CD14-positive monocyte (primary cell): ENCODE measurements at places on chromosomes 1 and 21. TPM values are rescaled to one million over a fixed set of nuclear protein-coding genes. Genes with fewer than 3 reads are reported as not detected.
A peak's percentile ranks its signal among the peaks of the same experiment; 100 is the strongest.

DNA sequence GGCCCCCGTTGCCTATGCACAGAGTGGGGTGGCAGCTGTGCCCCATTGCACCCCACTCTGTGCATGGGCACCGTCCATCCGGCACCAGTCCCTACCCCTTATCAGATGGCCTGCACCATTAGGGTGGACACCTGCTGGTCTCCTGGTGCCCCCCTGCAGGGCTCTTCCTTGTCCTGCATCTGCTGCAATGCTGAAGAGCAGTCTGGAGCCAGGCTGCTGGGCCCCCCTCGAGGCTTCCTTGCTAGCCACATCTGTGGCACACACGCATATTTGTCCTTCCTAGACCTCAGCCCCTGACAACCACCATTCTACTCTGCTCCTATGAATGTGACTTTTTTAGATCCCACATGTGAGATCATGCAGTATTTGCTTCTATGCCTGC is 56.4 kb downstream of the COL18A1 start:
- DNase-seq, result no peak

The FYB2 gene
- polyA plus RNA-seq, result not detected

The EGLN1 gene
- polyA plus RNA-seq, result 7.0 and 12.9 TPM in 2 replicates

DNA sequence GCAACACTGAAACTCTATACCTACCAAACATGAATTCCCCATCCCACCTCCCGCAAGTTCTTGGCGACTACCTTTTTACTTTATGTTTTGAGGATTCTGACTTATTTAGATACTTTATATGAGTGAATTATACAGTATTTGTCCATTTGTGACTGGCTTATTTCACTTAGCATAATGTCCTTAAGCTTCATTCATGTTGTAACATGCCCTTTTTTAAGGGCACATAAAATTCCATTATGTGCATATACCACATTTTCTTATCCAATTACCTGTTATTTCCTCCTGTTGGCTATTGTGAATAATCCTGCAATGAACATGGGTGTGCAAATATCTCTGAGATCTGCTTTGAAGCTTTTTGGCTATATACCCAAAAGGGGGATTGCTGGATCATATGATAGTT is 22.0 kb upstream of the CHIT1 start:
- DNase-seq, result no peak

- no peak for DNase-seq
These were observed 6.0 kb downstream of the TNFRSF14 start for GRCh38 chr1:2561898-2562895.

The C1orf53 gene
- polyA plus RNA-seq, result 5.6 TPM

The CELA2A gene
- not detected for polyA plus RNA-seq

The C1orf87 gene
- polyA plus RNA-seq, result not detected

The TUFT1 gene
- polyA plus RNA-seq, result 1.5 TPM

DNA sequence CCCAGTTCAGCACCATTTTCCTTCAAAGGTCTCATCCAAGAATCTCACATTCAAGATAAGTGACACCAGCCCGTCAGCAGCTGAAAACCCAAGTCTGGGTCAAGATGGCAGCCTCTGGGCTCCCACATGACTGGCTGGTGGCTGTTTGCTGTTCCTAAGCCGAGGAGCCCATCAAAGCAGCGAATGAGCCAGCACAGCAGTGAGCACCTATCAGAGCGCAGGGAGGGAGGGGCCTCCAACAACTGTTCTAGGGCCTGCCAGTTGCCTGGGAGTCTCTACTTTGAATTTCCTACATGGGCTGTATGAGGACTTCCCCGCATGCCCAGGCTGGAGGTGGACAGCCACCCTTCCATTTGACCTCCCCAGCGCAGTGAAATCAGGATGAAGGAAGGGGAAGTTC is 102.7 kb downstream of the ADARB1 start:
- DNase-seq, result no peak

DNA sequence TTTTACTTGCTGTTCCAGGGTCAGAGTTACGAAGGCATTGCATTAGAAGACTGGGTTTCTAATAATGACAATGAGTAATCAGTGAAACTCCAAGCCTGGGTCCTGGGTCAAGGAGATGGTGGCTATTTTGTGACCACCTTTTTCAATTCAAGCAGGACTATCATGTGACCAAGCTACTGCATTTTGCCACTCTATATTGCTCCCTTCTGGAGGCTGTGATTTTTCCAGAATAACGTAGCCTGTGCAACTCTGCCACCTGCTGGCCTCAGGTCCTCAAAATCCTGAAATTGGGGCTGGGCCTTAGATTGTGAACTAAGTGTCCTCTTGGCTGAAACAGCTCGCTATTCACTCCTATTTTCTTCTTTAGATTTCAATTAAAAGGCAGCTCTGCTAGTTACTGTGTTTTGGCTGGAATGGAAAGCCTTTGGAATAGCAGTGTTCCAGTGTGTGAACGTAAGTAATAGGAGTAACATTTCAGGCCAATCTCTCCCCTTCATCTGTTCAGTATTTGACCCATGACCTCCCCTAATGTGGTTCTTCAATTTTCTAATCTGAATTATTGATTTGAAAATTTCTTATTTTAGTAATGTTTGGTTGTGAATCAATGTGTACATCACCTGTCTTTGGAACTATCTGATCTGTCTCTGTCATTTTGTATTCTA is 52.9 kb upstream of the CD46 start:
- DNase-seq, result no peak

GRCh38 chr1:201556841-201557571 is 18.1 kb downstream of the NAV1 start:
- no peak for DNase-seq

DNA sequence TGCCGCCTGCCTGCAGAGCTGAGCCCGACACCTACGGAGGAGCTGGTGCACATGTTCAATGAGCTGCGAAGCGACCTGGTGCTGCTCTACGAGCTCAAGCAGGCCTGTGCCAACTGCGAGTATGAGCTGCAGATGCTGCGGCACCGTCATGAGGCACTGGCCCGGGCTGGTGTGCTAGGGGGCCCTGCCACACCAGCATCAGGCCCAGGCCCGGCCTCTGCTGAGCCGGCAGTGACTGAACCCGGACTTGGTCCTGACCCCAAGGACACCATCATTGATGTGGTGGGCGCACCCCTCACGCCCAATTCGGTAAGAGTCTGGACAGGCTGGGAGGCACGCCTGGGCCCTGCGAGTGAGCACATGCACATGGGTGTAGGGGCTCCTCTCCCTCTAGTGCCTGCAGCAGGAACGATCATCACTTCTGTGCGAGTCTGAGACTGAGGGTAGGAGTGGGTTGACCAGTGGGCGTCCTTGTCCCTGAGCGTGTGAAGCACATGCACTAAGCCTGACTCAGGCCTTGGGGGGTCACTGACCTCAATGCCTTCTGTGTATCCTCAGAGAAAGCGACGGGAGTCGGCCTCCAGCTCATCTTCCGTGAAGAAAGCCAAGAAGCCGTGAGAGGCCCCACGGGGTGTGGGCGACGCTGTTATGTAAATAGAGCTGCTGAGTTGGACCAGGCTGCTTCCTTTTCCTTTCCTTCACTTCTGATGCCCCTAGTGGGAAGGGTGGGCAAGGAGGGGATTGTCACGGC is 6.9 kb downstream of the DMAP1 start:
- no peak for DNase-seq

DNA sequence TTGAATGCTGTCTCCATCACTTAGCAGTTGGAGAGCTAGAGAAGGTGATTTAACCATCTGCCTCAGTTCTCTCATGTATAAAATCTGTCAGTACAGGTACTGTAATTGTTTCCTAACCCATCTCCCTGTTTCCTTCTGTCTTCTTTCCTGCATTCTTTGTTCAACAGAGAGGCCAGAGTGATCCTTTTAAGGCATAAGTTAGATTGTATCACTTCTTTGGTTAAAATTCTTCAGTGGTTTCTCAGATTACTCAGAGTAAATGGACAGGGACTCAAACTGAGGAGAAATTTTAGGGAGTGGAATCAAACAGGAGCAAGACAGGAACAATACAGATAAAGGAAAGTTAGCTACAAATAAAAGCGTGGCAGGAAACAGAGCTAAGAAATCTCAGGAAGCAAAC is 45.2 kb upstream of the SSX2IP start:
- DNase-seq, result no peak

The SPRR2F gene
- not detected in 2 replicates for polyA plus RNA-seq

- no peak for DNase-seq
These were observed 511.0 kb downstream of the OMA1 start for GRCh38 chr1:58035523-58035922.

DNA sequence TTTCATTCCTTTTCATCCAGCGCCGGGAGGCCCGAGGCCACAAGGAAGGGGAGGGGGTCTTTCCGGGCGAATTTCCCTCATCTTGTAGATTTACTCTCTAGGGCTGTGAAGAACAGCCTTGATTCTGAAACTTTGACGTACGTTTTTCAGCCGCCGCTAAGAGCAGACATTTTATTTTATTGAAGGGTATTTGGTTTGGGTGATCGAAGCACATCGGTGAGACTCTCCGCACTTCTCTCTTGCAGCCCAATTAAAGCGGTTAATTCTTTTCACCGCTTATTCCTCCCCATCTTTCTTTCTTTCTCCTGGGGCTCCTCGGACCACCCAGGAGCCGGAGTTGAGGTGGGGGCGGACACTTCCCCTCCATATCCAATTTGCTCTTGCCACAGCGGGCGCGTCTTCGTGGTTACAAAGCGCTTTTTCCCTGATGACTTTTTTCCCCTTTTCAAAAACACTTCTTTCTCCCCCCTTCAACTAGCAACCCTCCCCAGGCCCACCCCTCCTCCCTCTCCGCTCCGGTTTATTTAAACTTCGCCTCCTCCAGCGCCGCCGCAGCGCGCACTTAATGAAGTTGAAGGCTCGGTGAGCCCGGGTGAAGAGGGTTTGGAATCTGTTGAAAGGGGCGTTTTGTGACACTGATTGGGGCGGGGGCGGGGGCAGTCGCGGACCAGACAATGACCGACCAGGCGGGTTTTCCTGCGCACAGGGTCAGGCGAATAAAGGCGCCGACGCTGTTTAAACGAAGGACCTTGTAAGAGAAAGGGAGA is 5.9 kb downstream of the FOXD2 start:
- DNase-seq, result no peak

The SERPINC1 gene
- polyA plus RNA-seq, result not detected

- peak; percentile 52 for DNase-seq
These were observed 27.5 kb downstream of the ATP8B2 start for GRCh38 chr1:154352581-154353459.

GRCh38 chr1:42164551-42165420 is at the start of gene GUCA2A:
GUCA2A (minus strand) TSS chr1:42164745; CDS start chr1:42164712, 33 bp downstream.
- DNase-seq, result no peak

The XPR1 gene
- 2.1 and 4.7 TPM in 2 replicates for polyA plus RNA-seq

The COL6A2 gene
- 0.01 and 0.15 TPM in 2 replicates for polyA plus RNA-seq

- DNase-seq, result no peak
These were observed 889.2 kb upstream of the NCAM2 start for GRCh38 chr21:20108976-20109540.

The ENSA gene
- 40.3 TPM for polyA plus RNA-seq

DNA sequence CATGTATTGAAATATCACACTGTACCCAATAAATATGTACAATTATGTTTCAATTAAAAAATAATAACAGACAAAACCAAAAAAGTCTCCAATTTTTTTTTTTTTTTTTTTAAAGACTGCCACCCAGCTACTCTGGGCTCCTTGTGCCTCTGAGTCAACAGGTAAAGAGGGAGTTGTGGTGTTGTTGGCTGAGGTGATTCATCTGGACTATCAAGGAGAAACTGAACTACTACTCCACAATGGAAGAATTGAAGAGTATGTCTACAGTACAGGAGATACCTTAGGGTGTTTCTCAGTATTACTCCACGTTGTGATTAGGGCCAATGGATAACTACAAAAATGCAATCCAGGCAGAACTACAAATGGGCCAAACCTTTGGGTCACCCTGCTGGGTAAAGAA is 67.9 kb downstream of the SCMH1 start:
- DNase-seq, result no peak

- DNase-seq, result no peak
These were observed 2.5 kb downstream of the S100A11 start for GRCh38 chr1:152034324-152034653.

- DNase-seq, result no peak
These were observed 43.8 kb upstream of the LBR start for GRCh38 chr1:225471453-225472301.

- DNase-seq, result no peak
These were observed 136.2 kb upstream of the IPO9 start for GRCh38 chr1:201692555-201693394.

The C1orf116 gene
- 0.04 TPM in 1 of 2 replicates, not detected in the other for polyA plus RNA-seq

DNA sequence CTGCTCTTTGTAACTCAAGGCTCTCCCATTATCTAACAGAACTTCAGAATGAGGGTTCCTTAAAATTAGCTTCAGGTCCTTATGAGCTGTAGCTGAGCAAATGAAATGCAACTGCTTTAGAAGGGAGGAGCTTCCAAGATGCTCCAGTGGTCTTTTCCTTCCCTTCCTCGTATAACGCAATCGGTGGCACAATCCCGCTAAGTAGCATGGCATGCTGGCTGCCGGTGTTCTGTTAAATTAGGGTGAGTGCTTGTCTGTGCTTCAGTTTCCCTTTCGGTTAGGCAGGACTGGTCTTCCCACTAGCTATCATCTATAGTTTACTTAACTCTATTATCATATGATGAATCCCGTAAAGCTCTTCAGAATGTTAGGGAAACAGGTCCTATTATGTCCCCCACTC is 917 bp downstream of the KIAA0040 start:
- DNase-seq, result peak; percentile 55

- DNase-seq, result no peak
These were observed 941 bp upstream of the IFI16 start for GRCh38 chr1:159008744-159009188.

The ZNF695 gene
- polyA plus RNA-seq, result not detected in 2 replicates

DNA sequence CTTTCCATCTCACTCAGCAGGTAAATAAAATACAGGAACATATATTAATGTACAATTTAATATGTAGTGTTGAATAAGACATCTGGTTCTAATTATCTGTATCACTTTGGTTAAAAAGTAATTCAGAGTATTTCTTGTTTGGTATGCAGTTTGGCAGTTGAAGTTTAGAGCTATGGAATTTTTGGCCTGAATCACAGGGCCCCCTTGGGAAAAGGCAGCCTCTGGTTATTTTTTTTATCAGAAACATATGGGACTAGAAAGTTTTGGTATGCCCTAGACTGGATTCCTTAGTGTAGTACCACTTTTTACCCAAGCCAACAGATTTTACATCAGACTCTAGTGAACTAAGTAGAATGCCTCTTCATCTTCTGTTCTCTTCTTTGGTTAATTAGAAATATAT is 26.4 kb downstream of the CNST start:
- no peak for DNase-seq

The MMEL1 gene
- 1.9 and 5.0 TPM in 2 replicates for polyA plus RNA-seq
